Muscle of leg (tissue), 16 donors: ENCODE measurements at places on chromosomes 7 and 10. TPM values are rescaled to one million over a fixed set of nuclear protein-coding genes. Genes with fewer than 3 reads are reported as not detected.

The FRMD4A gene
- 41.3 TPM for polyA plus RNA-seq

The PON3 gene
- polyA plus RNA-seq, result 5.8 TPM

The NANOS1 gene
- 5.4 TPM for polyA plus RNA-seq

The NPSR1 gene
- polyA plus RNA-seq, result 0.10 TPM

The NRP1 gene
- polyA plus RNA-seq, result 140 TPM

The C7orf33 gene
- 0.41 TPM for polyA plus RNA-seq

The OR2A5 gene
- polyA plus RNA-seq, result not detected

DNA sequence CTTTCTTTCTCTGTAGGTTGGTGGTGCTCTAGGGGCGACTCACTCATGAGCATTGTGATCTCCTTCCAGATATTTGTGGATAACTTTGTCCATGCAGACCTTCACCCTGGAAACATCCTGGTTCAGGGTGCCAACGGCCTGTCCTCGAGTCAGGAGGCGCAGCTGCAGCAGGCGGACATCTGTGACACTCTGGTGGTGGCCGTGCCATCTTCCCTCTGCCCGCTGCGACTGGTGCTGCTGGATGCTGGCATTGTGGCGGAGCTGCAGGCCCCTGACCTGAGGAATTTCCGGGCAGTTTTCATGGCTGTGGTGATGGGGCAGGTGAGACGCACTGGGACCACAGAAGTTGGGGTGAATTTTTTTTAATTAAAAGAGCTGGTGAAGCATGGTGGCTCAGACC is 9.6 kb upstream of the NDUFB2 start:
- no peak for DNase-seq

DNA sequence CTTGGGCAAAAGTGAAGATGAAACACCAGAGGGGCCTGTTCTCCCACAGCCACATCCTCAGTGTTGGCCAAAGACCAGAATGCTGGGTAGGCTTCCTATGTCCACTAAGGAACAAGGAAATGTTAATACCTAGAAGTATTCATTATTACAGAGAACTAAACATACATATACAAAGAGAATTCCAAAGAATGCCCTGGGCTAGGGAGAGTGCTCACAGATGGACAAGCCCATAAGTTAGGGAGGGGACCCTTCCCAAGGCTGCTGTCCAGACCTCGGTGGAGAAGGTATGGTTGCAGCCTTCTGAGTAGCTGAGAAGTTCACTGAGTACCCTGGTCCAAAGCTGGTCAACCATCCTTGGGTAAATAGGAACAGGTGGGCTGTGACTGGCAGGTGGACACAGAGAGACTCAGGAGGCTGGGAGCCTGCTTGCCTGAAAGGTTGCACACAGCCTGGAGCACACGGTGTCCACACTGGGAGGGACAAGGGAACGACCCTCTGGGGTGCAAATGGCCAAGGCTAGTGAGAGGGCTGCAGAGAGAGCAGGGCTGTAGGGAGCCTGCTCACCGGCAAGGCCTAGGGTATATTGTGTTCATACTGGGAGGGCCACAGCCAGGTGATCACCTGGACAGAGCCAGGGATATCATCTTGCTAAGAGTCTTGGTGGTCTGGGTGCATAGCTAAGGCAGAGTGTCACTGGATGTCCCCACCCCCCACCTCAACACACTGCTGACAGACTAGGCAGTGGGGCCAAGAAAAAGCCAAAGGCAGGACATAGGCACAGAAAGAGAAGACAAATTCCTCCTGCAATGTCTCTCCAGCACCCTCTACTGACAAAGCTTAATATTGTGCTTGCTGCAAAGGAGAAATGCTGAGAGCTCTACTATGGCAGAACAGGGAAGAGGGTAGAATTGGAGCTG is 40.3 kb downstream of the CPVL start:
- peak; percentile 90 for DNase-seq

- DNase-seq, result no peak
Measured at GRCh38 chr7:105782391-105783042, 93.9 kb downstream of the ATXN7L1 start.

DNA sequence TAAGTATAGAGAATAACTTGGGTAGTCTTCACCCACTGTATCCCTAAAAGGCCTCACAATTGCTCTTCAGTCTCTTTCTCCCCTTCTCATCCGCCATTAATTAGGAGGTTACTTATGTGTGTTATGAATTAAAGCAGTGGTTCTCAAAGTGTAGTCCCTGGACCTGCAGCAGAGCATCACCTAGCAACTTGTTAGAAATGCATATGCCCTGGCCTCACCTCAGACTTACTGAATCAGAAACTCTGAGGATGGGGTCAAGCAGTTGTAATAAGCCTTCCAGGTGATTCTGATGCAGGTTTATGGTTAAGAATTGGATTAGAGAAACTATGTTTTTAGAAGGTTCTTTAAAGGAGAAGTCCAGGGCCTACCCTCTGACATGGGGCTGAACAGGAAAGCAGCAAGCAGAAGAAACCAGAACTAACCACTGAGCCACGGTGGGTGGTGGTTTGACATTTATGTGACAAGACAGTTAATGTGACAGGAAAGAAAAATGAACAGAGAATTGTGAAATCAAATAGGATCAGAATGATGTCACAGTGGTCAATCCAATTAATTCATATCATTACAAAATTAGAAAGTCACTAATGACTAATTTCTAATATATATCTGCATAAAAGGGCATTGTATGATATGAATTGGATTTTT is 37.6 kb downstream of the ENTPD1 start:
- DNase-seq, result peak; percentile 55

DNA sequence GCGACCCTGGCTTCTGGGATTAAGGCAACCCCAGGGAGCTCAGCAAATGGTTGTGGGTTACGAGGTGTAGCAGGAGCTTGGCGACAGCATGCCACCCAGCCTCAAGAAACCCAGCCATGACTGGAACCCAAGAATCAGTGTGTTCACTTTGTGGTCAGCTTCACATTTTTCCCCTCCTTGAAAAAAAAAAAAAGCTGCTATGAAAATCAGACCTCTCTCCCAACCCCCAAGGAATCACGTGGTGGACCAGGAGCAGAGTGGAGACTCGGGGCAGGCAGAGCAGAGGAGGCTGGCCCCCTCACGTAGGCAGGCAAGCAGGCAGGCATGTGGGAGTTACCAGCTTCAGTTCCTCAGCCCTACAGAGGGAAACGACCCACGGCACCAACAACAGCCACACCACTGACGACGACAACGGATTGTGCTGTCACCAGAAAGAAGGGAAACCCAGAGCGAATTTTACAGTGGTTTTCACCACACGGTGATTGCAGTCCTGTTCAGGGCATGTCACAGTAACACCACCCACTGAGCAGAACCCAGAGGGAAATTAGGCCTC is 203.4 kb downstream of the SLC25A13 start:
- DNase-seq, result no peak

- no peak for DNase-seq
Measured at GRCh38 chr7:16546921-16547505, 20.4 kb downstream of the LRRC72 start.

DNA sequence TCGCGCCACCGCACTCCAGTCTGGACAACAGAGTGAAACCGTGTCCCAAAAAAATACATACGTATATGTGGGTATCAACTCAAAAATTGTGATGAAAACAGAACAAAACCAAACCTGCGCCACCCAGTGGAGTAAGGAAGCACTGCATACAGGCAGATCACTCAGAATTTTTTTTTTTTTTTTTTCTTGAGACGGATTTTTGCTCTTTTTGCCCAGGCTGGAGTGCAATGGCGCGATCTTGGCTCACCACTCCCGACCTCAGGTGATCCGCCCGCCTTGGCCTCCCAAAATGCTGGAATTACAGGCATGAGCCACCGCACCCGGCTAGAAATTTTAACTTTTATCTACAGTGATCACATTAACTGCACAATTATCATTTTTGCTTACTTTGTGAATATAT is 9.1 kb upstream of the TMEM236 start:
- peak; percentile 56 for DNase-seq

DNA sequence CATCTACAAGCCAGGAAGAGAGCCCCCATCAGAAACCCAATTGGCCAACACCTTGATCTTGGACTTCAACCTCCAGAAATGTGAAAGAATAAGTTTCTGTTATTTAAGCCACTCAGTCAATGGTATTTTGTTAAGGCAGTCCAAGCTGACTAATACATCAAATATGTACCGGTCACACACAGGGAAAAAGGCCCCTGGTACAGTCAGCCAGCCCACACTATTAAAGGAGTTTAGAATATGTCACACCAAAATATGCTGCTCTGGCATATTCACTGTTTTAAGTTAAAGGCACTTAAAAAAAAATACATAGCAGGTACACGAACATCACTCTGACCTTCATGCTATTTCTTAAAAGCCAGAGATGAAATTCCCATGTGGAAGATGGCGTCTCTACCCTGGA is 15.2 kb upstream of the CDCA7L start:
- DNase-seq, result no peak

DNA sequence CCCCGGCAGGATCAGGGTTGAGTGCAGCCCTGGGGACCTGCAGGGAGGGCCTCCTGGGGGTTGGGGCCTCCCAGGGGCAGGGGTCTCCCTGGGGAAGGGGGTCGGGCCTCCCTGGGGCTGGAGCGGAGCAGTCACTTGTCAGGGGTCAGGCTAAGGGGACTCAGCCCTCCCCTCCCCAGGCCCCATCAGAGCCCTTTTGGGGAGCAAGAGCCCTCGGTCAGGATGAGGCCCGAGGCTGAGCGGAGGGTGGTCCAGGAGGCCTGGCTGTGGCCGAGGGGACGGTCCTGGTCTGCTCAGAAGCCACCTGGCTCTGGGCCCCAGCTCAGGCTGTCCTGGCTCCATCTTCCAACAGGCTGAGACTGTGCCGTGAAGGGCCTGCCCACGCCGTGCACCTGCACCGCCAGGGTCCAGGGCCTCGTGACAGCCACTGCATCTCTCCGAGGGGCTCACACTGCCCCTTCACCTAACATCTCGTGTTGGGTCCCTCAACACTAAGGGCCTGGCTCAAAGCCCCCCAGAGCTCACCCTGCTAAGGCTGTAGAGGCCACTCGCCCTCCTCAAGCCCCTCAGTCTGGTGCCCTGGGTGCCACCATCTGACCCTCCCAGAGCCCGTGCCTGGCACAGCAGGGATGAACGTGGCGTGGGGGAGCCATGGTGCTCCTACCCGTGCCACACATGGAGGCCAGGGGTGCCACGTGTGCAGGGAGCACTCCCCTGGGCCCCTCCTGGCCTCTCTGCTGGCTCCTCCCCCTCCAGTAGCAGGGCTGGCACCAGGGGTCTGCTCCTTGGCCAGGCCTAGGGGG is 12.9 kb downstream of the BHLHA15 start:
- DNase-seq, result no peak

GRCh38 chr10:105803206-105803605 is 1162.1 kb downstream of the SORCS3 start:
- DNase-seq, result no peak

- DNase-seq, result peak; percentile 71
Measured at GRCh38 chr10:20768843-20769242, 128.3 kb downstream of the NEBL start.

DNA sequence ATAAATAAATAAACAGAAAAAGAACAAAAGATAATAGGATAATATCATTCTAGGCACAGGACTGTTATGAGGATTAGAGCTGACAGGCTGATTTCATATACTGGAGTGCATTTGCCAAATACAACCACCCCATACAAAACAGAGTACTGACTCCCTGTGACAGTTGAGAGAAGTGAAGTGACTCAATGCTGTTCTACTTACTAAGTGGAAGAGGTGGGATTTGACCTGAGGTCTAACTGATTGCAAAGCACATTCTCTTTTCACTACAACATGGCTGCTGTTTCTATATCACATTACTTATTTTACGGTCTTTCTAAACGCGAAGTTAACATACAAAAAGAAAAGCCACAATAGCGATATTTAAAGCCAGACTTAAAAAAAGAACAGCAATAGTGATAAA is 51.4 kb downstream of the ITGB1 start:
- no peak for DNase-seq

DNA sequence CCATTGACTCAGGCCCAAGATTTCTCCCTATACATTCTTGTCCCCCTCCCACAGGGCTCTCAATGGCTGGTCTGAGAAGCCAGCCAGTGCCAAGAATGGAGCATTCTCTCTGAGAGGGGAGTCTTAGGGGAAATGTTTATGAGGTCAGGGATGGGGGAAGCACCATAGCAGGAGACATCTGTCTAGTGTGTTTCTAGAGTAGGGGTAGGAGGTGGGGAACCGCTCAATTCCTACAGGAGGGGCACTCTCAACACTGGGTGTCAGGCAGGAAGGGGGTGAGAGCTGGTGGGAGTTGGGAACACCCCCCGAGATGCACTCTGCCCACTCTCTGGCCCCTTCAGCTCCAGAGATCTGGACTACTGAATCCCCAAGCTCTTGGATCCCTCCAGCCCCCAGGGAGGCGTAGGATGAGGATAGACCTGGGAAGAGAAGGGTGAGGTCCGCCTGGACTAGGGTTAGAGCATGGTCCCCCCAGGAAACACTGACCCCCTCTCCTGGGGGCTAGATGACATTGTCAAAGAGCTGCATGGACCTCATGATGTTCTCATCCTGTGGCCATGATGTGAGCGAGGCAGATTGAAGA is 8.7 kb upstream of the OGA start:
- no peak for DNase-seq

GRCh38 chr10:3486346-3487065 is 298.5 kb downstream of the KLF6 start:
- no peak for DNase-seq

DNA sequence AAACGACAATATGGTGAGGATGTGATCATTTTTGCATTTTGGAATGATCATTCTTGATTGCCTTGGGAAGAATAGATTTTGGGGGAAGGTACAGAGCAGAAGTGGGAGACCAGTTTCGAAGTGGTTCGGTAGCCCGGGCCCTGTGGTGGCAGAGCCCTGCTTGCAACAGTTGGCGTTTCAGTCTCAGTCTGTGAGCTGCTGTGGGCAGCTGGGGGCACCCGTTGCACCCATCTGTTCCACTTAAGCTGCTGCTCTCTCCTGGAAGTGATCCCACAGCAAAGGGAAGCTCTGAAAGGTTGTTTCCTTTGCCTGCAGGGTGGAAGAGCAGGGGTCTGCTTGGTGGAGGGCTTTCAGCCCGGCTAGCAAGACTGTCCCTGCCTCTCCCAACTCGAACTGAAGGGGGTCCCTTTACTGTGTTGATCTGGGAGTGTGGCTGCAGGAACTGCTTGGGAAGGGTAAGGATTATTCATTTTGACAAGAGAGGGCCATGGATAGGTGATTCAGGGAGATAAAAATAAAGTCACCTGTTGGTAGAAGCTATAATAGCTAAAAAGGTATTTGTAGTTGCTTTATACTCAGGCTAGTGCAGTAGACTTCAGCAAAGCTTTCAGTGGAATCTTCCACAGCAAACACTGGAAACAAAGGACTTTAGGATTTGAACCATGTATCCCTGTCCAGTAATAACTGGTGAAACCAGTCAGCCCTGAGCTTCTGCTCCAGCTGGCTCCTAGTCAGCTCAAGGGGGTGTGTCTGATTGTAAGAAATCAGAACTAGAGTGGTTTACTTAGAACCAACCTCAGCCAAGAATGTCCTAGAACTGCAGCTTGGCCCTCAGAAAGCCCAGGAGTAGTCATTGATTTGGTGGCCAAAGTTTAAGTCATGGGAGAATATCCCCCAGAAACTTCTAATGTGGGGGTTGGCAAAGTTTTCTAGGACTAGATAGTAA is 53.1 kb upstream of the PDCD4 start:
- DNase-seq, result peak; percentile 78

DNA sequence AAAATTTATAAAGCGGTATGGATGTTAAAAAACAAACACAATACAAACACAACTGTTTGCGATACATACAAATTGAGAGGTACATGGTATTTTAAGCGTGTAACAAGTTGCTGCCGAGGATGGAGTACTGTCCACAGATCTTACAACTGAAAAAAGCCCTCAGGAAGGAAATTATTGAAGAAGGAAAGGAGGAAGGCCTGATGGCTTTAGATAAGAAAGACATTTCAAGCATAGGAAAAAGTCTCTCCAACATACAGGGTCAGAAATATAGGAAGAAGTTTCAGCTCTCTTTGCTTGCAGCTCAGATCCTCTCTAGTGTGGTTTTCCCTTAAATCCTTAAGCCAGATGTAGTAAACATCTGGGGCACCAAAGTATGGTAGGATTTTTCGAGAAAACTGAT is 25.0 kb downstream of the RBM28 start:
- no peak for DNase-seq
